ENCODE measurements at places on chromosomes 1 and 21. TPM values are rescaled to one million over a fixed set of nuclear protein-coding genes. Genes with fewer than 3 reads are reported as not detected.
A peak's percentile ranks its signal among the peaks of the same experiment; 100 is the strongest.

DNA sequence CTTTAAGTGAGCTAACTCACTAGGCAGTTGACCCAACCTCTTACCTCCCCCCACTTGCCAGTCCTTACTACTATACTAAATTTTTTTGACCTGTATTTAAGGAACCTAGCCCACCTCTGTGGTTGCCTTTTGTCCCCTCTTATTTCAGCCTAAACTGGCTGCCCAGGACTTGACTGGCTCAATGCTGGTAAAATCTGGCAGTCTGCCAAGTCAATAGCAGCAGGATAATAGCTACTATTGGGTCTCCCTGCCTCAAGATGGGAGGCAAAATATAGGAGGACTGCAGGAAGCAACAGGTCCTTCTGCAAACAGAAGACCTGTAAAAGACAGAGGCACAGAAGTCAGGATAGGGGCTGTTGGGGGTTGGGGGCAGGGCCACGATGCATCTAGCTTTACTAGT, 144.2 kb upstream of the POGK start:
- DNase-seq = no peak

DNA sequence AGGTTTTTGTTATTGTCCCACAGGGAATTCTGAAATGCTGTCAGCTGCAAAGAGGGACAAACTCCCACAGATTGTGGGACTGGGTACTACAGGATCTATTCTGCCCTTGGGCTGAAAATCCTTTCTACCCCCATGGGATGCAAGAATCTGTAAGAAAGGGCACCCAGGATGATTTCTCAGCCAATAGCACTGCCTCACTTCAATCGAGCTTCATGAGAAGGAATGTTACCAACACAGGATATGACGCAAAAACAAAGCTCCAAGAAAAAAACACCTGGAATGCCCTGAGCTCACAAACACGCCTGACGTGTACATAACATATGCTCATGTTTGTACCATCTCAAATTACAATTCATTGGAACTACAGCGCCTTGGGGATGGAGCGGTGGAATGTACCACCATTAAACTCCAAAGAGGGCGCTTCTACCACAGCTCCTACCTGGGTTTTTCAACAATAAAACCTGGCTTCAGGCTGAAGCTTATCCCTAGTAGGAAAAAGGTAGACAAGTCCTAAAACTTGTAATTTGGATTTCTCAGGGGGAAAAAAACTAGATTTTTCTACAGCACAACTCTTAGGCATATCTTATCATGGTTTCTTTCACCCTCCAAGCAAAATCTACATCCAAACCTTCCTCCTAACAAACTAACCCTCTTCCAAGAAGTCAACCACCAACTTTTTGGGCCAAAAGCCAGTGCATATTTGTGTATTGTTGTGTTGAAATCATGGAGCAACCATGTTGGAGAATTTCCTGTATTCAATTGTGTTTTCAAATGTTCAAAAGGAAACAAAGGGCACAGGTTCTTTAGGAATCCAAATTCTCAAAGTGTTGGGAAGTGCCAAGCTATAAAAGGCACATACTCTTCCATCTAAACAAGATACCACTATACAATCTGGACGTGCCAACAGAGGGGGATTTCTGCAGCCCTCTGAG, 78.9 kb downstream of the TGFBR3 start:
- peak; percentile 45 for DNase-seq

The UBE2U gene
- total RNA-seq = not detected

DNA sequence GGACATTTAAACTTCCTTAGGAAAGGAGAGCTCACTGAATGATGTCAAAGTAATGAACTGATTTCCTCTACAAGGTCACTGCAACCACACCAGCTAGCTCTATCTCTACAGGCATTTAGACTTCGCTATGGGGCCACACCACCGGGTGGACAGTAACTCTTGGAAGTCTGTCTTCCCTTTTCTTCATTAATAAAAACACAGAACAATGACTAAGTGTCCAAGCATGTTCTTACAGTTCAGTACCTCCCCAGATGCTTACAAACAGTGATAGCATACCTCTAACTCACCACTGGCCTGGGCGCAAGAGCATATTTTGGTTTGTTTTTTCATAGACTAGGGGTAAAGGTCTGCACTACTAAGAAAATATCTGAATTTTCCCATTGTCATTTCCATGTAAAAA, 54.6 kb downstream of the SIM2 start:
- no peak for DNase-seq

DNA sequence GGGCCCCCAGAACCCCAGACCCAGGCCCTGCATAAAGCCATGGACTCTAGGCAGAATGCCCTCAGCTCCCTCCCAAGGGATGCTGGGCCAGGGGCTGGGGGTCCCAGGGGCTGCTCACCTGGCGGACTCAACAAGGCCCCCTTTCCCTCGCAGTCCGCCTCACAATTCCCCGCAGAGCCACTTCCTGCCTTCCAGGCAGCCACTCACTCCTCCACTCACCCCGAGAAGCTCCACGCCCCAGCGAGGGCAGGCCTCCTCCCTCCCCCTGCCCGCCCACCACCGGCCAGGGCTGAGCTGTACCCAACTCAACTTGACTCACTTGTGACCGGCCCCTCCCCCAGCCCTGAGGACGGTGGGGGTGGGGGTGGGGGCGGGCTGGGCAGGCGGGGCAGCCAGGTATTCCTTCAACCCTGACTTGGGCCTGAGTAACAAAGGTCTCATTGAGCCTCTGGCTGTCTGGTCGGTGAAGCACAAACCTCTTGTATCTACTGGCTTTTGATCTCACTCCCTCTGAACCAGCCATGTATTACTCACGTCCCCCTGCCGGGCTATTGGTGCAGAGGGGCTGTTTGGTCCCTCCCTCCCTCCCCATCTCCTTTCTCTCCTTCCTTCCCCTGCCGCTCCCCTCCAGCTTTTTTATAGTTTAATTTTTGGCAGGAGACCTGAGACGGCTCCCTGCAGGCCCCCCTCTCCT, 5.9 kb downstream of the BLACAT1 start:
- peak; percentile 82 for DNase-seq

- no peak for DNase-seq
These were observed 22.4 kb upstream of the DR1 start for GRCh38 chr1:93323185-93323820.

The LIPI gene
- total RNA-seq = not detected

- DNase-seq = no peak
These were observed 212.0 kb downstream of the PRDM2 start for GRCh38 chr1:13911697-13912619.

- DNase-seq = no peak
These were observed 721.1 kb upstream of the TMPRSS15 start for GRCh38 chr21:19124691-19125090.

DNA sequence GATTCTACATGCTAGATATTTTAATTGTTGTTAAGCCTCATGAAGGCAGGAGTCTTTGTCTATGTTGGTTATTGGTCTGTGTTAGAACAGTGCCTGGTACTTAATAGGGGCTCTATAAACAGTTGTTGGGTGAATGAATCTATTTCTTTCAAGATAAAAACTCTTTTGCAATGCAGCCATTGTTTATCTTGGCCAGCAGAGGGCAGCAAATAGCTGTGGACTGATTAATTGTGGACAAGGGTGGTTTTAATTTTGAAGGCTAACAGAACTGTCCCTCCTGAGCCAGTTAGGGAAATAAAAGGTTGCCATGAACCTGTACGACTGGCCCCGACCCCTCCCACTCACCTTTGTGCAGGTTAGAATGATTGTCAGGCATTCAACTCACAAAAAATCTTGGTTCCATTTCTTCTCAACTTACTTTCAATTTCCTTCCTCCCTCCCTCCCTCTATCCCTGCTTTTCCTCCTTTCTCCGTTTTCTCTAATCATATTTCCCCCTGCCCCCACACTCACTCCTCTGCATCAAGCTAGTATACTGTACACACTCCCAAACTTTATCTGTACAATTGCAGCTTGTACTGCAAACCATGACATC, 66.3 kb upstream of the DIRAS3 start:
- peak; percentile 72 for DNase-seq

The RPE65 gene
- not detected for total RNA-seq

DNA sequence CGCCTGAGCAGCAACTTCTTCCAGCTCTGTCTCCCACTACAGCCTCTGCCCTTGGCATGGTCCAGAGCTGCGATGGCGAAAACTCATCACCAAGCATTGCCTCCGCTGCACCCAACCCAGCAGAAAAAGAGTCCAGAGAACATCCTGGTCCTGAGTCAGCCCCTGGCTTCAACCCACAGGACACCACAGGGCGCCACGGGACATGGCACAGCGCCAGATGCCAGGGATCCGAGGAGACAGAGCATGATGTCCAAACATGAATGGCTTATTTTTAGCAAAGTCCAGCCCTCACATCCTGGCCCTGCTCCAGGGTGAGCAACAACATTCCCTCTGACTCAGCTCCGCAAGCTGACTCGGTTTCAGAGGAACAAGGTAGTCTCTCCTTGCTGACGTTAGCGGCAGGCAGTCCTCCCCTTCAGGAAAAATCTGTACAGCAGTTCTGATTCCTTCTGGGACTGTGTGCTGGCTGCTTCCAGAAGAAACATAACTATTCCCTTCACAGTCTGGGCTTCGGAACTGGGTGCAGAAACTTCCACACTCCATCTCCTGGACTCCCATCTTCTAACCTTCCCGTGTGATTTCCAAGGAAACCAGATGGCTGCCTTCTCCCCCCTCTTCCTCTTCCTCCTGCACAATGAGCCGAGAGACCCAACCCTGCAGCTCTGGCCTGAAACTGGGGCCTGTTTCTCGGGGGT, 131.3 kb downstream of the TOMM20 start:
- DNase-seq = no peak

GRCh38 chr1:59484096-59484495, 187.2 kb downstream of the FGGY start:
- no peak for DNase-seq

GRCh38 chr1:29677028-29678024, 441.0 kb downstream of the PTPRU start:
- DNase-seq = no peak

- DNase-seq = peak; percentile 65
These were observed 8.9 kb upstream of the MRPL55 start for GRCh38 chr1:228118040-228118439.

GRCh38 chr1:158257888-158258287, 3.7 kb downstream of the CD1A start:
- DNase-seq = no peak

DNA sequence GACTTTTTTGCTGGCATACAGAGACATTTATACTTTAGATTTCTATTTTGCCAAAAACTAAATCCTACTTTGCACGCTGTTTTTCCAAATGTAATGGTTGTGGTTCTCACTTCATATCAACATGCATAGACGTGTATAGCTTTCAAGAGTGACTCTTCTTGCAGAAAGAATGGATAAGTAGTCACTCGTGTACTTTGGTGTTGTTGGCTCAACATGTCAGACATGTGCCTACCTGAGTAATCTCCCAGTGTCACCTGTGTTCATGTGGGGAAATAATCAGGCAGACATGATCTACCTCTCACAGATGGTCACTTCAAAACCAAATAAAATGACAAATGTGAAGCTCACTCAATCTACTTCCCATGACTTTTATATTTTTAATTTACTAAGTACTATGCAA, 73.1 kb downstream of the GPR88 start:
- no peak for DNase-seq

The ZBTB8B gene
- 4.2 TPM for total RNA-seq

The HCRTR1 gene
- total RNA-seq = not detected

The MAN1C1 gene
- 11.6 TPM for total RNA-seq

GRCh38 chr1:3377166-3377565, 77.3 kb upstream of the ARHGEF16 start:
- DNase-seq = no peak

The CD5L gene
- not detected for total RNA-seq

GRCh38 chr1:41856944-41857285, 61.8 kb downstream of the HIVEP3 start:
- no peak for DNase-seq

The RIPPLY3 gene
- total RNA-seq = 2.6 TPM

- peak; percentile 87 for DNase-seq
These were observed 88.4 kb downstream of the SDCCAG8 start for GRCh38 chr1:243343970-243344937.

DNA sequence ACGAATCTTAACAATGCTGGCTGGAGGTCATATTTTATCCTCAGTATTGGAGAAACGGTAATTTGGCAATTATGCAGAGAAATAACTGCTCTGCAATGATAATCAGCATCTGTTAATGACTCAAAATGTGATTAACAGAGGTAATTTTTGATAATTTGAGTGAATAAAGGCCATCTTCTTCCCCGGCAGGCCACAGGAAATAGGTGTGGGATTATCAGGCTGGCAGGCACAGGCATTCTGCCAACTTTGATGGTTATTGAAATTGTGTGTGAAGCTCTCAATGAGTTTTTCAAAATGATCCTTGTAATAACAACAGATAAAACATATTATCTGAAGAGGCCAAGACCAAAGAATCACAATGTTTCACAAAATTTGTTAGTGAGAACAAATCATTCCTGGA, 309.0 kb downstream of the PTGER3 start:
- DNase-seq = no peak

DNA sequence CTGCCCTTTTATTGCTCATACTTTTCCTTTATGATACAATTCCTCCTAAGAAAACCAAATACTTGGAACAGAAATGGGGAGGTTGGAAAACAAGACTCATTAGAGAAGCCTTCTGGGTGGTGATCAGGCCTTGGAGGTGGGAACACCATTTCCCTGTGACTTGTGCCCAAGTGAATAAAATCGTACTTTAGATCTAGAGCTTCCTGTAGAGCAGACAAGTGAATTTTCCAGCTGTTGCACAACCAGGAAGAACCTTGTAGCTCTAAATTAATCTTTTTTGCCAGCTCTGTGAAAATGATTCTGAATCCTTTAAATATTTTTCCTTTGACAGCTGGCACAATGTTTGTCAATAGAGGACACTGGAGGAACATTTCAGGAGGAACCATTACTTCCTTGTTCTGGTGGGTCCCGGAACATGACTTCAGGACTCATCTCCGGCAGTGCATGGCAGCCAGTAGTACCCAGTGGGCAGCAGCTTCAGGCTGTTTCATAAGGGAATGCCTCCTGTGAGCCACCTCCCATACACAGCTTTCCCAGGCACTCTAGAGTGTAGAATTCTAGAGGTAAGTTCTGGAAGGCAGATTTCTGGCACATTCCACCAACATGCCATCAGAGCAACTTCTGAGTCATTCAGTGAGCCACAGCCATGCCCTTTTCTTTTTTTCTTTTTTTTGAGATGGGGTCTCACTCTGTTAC, 5.5 kb upstream of the SNAPIN start:
- no peak for DNase-seq

- no peak for DNase-seq
These were observed 5.5 kb upstream of the SYNJ1 start for GRCh38 chr21:32733356-32733755.

- DNase-seq = no peak
These were observed 33.3 kb upstream of the FAM89A start for GRCh38 chr1:231073331-231073730.

The KIF17 gene
- total RNA-seq = 13.3 TPM

- DNase-seq = no peak
These were observed 68.8 kb upstream of the SSX2IP start for GRCh38 chr1:84758968-84759491.

GRCh38 chr1:109111386-109112055, 2.4 kb upstream of the ELAPOR1 start:
- DNase-seq = no peak

GRCh38 chr1:61237659-61238358, 155.4 kb downstream of the NFIA start:
- no peak for DNase-seq

GRCh38 chr1:191498825-191499224, 659.4 kb upstream of the RGS18 start:
- no peak for DNase-seq

- DNase-seq = peak; percentile 33
These were observed 40.4 kb downstream of the RIMS3 start for GRCh38 chr1:40625076-40625475.

Data from GM23338 (cell line).